ENCODE measurements at places on chromosomes 3 and 15. TPM values are rescaled to one million over a fixed set of nuclear protein-coding genes. Genes with fewer than 3 reads are reported as not detected.
A peak's percentile ranks its signal among the peaks of the same experiment; 100 is the strongest.

GRCh38 chr3:56878074-56878473, 76.3 kb upstream of the ARHGEF3 start:
- peak overlapping the region; percentile 63 for H3K4me3 ChIP-seq
- H3K36me3 ChIP-seq = no peaks in the 10 kb centered on the region
- peak overlapping the region; percentile 88 for H3K27ac ChIP-seq
- H3K4me1 ChIP-seq = peaks cover 56% of the 10 kb centered on the region

LRRC3B gene
- not detected for total RNA-seq

PCOLCE2 gene
- not detected for total RNA-seq

ACAP2 gene
- total RNA-seq = 78.7 TPM

- H3K4me3 ChIP-seq = no peak overlapping the region
- DNase-seq = no peak
- H3K27ac ChIP-seq = no peak overlapping the region
- peaks cover 16% of the 10 kb centered on the region for H3K4me1 ChIP-seq
- H3K27me3 ChIP-seq = no peaks in the 10 kb centered on the region
These were observed 62.7 kb upstream of the BNIP2 start for GRCh38 chr15:59751552-59752413.

ZMYND10 gene
- 4.0 TPM for total RNA-seq

GRCh38 chr15:39232512-39232911, 348.4 kb upstream of the THBS1 start:
- no peak overlapping the region for H3K27ac ChIP-seq
- H3K27me3 ChIP-seq = no peaks in the 10 kb centered on the region
- no peak for DNase-seq

- no peak for DNase-seq
- H3K27me3 ChIP-seq = no peaks in the 10 kb centered on the region
- no peak overlapping the region for H3K4me3 ChIP-seq
- H3K4me1 ChIP-seq = no peaks in the 10 kb centered on the region
- no peak overlapping the region for H3K27ac ChIP-seq
These were observed 57.4 kb downstream of the EPHA3 start for GRCh38 chr3:89164774-89165173.

- no peak for DNase-seq
- H3K4me3 ChIP-seq = no peak overlapping the region
- no peak overlapping the region for H3K27ac ChIP-seq
- peaks cover 1% of the 10 kb centered on the region for H3K27me3 ChIP-seq
These were observed 155.6 kb upstream of the TSC22D2 start for GRCh38 chr3:150252462-150252861.

DNA sequence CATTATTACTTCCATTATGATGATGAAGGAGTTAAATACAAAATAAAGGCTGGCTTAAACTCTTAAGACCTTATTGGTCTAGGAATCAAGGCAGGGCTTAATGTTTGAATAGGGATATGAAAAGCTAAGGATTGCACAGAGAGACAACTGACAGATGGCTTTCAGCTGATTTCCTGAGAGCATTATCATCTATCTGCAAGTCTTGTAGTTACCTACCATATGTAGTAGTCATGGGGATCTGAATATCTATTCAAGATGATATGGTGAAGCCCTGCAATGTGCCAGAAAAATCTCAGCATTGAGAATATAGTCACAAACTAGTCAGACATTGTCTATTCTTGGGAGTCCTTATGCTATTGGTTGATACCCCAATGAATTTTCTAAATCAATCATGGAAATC, 47.5 kb upstream of the CHMP2B start:
- H3K27ac ChIP-seq = no peak overlapping the region
- H3K4me3 ChIP-seq = no peak overlapping the region
- no peak for DNase-seq

NRG4 gene
- not detected for total RNA-seq

DNA sequence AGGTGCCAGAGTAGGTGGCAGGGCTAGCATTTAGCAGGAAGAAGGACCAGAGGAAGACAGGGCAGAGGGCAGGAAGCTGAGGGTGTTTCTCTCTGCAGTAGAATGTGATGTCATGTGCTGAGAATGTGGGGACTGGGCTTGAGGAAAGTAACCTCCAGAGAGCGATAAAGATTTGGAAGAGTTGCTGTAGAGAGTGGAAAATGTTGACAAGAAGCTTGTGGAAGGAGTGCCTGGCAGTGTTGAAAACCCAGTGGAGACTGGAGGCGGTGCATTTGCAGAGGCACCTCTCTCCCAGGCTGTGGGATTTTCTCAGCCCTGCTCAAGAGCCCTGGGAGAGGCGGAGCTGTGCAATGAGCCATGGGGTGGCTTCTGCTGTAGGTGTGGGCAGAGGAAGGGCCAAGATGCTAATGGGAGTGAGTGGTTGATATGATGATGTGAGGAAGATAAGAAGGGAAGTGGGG, 54.8 kb downstream of the MESD start:
- no peak for DNase-seq
- H3K4me1 ChIP-seq = peaks cover 2% of the 10 kb centered on the region
- H3K36me3 ChIP-seq = no peaks in the 10 kb centered on the region
- no peaks in the 10 kb centered on the region for H3K27me3 ChIP-seq
